Adrenal gland (tissue), 19 donors: ENCODE measurements at places on chromosomes 12 and 14. TPM values are rescaled to one million over a fixed set of nuclear protein-coding genes. Genes with fewer than 3 reads are reported as not detected.

GRCh38 chr12:118900993-118901392 lies 80.3 kb upstream of the SRRM4 start:
- no peak for DNase-seq

- no peak for DNase-seq
Measured at GRCh38 chr12:95996034-95996658, at the start of gene HAL. Gene HAL, minus strand, starts transcription at chr12:95996344. Its CDS starts 434 bp downstream, at chr12:95995910.

GRCh38 chr14:43005807-43006206 lies 1399.1 kb downstream of the LRFN5 start:
- DNase-seq = no peak

- peak; percentile 71 for DNase-seq
Measured at GRCh38 chr14:92877757-92878431, 45.1 kb upstream of the CHGA start.

DNA sequence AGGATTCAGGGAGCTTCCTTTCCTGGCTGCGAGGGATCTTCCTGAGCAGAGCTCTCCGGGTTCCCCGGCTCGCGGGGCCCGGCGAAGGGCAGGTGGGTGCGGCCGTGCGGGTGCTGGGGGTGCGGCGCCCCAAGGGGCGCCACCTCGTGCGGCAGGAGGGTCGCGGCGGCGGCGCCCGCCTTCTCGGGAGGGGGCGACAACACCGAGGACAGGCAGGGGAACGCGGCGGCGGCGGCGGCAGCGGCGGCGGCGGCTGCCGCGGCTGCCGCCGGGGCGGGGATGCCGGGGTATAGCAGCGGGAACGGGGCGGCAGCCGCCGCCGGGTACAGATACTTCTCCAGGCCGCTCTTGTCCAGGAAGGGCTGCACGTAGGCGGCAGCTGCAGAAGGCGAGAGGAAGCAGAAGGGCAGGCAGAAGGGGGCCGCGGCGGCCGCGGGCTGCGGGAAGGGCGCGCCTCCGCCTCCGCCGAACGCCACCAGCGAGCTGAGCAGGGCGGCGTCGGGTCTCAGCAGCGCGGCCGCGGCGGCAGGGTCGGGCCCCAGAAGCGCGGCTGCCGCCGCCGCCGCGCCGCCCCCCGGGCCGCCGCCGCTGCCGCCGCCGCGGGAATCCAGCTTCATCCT lies 2.7 kb downstream of the BHLHE41 start:
- DNase-seq = peak; percentile 47

GRCh38 chr12:38141239-38141638 lies 175.3 kb upstream of the ALG10B start:
- DNase-seq = no peak

DNA sequence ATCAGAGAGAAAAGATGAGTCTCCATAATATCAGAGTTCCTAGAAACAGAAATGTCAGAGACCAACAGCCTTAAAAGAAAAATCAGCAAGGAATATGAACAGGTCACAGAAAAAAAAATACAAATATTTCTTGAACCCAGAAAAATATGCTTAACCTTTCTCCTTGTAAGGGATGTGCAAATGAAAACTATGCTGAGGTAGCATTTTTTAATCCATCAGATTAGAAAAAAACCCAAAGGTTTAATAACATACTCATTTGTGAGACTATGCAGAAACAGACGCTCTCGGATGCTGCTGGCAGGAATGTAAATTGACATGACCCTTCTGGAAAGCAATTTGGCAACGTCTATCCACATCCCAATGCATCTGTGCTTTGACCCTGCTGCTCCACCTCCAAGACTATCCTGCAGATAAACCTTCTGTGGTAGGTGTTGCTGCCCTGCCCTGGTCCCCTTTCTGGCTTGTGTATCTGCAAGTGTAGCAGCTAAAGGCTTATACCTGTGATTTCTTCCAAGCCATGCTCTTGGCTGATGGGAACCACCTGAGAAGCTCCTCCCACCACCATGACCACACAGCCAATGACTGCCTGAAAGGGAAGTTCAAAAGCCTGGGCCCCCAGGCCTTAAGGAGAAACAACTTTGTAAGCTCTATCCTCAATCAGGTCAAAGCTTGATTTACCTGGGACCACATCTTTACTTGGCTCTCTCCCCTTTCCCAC lies 49.4 kb downstream of the LTBP2 start:
- DNase-seq = no peak

DNA sequence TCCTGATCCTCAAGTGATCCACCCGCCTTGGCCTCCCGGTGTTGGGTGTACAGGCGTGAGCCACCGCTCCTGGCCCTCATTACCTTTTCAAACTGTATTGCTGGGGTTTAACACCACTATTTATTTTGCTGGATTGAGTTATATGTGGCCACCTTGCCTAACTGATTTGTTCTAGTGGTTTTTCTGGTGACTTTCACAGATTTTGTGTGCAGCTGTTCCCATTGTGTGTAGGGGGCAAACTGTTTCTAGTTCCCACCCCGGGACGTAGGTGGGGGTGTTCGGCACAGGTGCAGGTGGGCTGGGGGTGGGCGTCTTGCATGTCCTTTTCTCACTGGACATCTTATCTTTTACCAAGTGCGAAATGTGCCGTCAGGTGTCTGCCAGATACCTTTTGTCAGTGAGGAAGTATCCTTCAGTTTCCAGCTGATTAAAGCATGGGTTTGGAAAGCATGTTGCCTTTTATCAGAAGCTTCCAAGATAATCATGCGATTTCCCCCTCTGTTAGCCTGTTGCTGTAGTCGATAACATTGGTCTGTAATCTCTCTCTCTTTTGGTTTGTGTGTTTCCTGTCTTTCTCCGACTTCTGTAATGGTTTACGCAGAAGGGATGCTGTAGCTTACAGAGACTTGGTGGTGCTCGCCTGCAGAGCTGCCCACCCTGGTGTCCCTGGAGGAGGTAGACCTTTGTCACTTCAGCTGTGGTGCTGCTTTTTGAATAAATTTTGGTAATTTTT lies 33.6 kb downstream of the AACS start:
- DNase-seq = no peak

DNA sequence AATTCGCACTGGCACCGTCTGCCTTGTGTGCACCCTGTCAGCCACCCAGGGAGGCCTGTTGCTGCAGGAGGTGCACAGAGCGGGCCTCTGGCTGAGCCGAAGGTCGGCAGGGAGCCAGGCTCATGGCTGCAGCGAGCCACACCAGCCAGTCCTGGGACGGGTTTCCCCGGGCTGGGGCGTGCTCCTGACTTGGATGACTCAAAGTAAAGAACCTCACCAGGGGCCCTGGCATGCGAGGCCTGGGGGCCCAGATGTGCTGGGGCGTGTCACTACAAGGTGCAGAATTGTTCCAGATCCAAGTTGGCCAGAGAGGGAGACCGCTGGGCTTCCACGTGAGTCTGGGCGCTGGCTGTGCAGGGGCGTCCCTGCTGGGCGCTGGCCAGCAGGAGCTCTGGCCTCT lies 34.5 kb downstream of the FBRSL1 start:
- DNase-seq = peak; percentile 61

- no peak for DNase-seq
Measured at GRCh38 chr12:12622418-12622817, 10.7 kb downstream of the CREBL2 start.

DNA sequence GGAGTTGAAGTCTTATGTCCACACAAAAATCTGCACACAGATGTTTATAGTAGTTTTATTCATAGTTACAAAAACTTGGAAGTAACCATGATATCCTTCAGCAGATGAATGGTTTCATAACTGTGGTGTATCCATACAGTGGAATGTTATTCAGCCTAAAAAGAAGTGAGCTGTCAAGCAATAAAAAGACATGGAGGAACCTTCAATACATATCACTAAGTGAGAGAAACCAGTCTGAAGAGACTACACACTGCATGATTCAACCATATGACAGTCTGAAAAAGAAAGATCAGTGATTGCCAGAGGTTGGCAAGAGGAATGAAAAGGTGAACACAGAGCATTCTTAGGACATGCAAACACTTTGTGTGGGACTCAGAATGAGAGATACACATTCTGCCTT lies 18.6 kb upstream of the IFNG start:
- DNase-seq = no peak

GRCh38 chr14:58864751-58865513 lies 227.2 kb downstream of the DACT1 start:
- no peak for DNase-seq

- DNase-seq = no peak
Measured at GRCh38 chr12:111462210-111462769, 56.6 kb downstream of the SH2B3 start.

DNA sequence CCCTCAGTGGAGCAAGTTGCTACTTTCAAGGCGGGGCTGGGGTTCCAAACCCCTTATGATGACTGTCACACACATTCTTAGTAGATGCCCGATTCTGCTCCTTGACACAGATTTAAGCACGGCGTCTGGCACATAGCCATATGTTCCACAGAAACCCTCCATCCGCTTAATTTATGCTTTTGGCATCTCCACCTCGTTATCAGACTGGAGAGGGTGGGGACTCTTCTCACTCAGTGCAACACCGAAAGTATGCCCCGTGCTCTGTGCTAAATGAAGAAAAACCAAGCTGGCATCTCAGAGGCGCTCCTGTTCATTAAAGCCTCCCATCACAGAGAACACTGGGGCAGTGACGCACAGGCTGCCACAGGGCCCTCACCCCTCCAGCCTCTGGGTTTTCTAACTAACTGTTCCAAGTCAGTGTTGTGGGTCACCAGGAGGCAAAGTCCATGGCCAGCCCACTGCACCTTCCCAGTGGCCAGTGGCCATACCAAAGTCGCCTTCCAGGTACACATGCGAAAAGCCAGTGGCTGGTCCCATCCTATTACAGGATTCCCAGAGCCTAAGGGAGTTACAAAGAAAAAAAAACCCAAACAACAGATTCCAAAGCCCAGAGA lies 27.3 kb downstream of the CCDC88C start:
- DNase-seq = no peak

DNA sequence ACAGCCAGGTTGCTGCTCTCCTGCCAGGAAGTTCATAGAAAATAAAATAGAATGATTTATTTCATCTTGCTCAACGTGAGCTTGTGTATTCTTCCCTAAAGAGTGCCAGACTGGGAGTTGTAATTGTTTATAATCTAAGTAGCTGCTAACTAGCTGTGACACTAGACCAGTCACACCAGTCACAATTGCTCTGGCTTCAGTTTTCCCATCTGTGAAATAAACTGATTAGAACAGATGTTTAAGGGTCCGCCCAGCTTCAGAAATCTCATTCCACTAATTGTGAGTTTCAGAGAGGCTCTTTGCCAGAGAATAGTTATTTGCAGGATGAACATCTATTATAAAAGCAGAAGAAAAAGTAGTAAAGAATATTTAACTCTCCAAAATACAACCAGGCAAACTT lies 55.6 kb upstream of the ZDHHC17 start:
- no peak for DNase-seq

DNA sequence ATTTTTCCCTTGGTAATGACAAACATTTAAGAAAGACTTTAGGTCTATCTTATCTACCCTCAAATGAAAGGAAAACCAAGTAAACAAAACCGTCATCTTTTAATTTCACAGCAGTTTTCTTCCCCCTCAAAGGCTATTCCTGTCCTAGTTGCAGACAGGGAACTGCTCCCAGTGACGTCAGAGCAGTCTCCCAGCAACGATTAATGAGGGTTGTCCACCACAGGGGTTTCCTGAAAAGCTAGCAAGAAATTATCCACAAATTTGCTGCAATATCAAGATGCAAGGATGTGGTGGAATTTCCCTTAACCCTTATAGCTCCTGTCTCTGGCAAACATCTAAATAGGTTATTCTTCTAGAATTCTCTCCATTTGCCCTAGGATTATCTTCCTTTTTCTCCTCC lies 89.1 kb upstream of the STAC3 start:
- peak; percentile 71 for DNase-seq

DNA sequence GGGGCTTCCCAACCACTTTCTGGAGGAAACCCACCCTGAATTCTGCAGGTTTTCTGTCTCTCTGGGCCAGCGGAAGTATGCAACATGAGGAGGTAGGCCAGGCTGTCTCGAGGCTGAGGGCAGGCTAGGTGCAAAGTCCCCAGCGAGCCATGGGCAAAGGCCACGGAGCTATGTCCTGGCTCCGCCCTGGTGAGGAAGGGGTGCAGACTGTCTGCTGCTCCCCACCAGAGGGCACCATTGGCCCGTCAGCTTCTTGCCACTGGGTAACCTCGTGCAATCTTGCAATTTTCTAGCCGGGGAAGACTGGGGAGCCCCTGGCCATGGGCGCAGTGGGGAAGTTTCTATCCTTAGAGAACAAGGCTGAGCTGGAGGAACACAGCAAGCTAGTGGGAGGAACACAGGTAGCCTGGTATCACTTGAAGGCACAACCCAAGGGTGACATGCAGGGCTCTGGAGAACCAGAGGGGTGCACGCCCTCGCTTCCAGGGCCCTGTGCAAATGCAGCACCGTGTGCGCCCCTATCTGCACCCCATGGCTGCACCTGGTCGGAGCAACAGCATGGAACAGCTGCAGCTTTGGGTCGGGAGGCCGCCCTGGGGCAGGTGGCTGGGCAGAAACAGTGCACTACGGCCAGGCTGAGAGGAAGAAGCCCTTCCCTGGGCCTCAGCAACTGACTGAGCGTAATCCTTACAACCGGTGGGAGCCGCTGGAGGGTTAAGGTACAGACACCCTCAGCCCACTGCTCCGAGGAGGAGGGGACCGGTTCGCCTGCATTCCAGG lies 27.6 kb upstream of the RPLP0 start:
- DNase-seq = peak; percentile 91

DNA sequence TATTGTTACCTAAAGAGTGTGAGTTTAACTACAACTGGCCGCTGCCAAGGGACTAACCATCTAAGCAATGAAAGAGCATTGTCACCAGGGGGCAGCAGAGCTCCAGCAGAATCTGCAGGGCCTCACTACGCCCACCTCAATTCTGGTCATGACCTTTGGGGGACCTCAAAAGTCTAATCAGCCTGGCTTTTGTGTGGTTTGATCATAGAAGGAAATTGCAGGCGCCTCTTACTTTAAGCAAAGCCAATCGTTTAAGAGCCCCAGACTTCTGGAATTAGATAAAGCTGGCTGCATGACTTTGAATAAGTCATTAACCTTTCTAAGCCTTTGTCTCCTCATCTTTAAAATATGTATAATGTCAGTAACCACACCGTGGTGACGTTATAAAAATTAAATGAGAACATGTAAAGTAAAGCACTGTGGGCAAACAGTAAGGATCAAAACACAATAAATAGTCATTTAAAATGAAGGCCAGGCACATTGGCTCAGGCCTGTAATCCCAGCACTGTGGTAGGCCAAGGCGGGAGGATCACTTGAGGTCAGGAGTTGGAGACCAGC lies 58.6 kb downstream of the TBX3 start:
- peak; percentile 70 for DNase-seq

GRCh38 chr12:13198876-13199275 lies 2.4 kb downstream of the EMP1 start:
- peak; percentile 10 for DNase-seq

The CIROP gene
- total RNA-seq = not detected

The SAMD15 gene
- 2.9 TPM for total RNA-seq

The RNASE1 gene
- 1,399 TPM for total RNA-seq

The MFAP5 gene
- total RNA-seq = 8.8 TPM

The GYS2 gene
- not detected for total RNA-seq

The BIN2 gene
- 7.4 TPM for total RNA-seq

The ISM2 gene
- not detected for total RNA-seq

The MGAT4C gene
- under 0.01 TPM for total RNA-seq

The CFAP251 gene
- total RNA-seq = 8.0 TPM

The RNASE7 gene
- total RNA-seq = not detected

The RNASE3 gene
- total RNA-seq = 0.81 TPM

The GARIN6 gene
- not detected for total RNA-seq
